ENCODE measurements at places on chromosomes 6 and 20.

- DNase-seq, result no peak
Observed at GRCh38 chr6:148771212-148771601, 24.4 kb downstream of the UST start.

DNA sequence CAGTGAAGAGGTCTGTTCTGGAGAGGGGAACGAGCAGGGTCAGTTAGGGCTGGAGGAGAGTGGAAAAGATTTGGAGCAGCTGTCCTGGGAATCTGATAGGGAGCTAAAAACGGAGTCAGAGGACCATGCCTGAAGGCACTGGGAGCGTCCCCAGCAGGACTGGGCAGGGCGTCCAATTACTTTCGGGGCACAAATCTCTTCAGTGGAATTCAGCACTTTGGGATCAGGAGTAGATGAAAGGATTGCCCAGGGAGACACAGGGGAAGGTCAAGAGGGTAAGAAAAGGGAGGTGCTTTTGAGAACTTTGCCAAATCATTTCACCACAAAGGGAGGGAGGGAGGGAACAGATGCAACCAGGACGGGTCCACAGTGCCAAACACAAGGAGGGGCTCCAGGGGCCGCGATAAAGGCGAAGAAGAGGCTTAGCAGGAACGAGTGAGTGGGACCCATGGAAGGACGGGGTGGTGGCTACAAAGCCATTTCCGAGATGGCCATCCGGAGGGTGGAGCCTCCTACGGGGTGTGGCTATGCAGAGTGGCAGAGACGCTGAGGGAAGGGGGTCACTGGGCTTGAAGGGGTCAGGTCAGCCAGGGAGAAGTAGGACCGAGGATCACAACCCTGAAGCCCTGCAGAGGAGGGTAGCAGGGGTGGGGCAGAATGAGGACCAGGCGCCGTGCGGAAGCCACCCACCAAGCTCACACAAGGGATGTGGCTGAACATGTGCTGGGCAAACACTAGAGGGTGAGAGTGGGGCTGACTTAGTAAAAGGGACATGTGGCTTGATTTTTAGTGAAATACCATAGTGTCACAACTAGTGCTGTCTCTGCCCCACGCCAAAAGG, 180.0 kb upstream of the RREB1 start:
- no peak for DNase-seq

- DNase-seq, result no peak
Observed at GRCh38 chr6:97111243-97111642, 171.8 kb downstream of the MMS22L start.

GRCh38 chr6:157120534-157121232, 202.6 kb downstream of the TMEM242 start:
- DNase-seq, result no peak

GRCh38 chr6:107730683-107731314, 93.3 kb downstream of the SCML4 start:
- no peak for DNase-seq

GRCh38 chr20:62276439-62276838, 26.4 kb upstream of the ADRM1 start:
- no peak for DNase-seq

DNA sequence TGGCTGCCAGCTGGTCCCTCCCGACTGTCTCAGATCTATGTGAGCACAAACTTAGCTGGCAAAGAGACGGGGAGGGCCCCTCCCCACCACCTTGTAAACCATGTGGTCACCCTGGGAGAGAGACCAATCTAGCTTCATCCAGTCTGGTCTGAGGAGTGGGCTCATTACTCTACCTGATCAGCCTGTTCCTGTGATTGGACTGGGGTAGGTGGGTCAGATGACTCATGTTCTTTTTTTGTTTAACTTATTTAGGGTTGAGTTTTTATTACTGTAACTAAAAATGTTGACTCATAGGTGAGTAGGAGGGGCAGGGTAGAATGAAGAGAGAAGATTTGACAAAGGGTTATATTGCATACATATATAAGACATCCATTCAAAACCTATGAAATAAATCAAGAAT, 4.7 kb downstream of the GSTA4 start:
- no peak for DNase-seq

DNA sequence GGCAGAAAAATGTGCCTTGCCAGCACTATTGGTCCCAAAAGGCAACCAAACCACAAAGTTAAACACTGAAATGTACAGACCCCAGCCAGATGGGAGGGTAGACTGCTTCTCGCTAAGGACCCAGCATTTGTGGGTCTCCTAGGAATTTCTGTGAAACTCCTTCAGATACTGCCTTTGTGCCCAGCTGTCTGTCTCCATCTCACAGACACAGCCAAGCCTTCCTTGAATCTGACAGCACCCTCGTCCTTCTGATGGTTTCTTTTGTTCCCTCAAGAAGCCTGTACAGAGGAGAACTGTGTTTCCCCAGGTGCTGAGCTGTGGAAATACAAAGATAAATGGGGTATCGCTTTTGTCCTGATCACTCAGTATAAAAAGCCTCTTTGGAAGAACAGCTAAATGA, 254.0 kb upstream of the TAB2 start:
- no peak for DNase-seq
